ENCODE measurements at places on chromosomes 5 and 9.

- DNase-seq = no peak
These were observed 25.6 kb upstream of the GSN start for GRCh38 chr9:121242219-121242958.

DNA sequence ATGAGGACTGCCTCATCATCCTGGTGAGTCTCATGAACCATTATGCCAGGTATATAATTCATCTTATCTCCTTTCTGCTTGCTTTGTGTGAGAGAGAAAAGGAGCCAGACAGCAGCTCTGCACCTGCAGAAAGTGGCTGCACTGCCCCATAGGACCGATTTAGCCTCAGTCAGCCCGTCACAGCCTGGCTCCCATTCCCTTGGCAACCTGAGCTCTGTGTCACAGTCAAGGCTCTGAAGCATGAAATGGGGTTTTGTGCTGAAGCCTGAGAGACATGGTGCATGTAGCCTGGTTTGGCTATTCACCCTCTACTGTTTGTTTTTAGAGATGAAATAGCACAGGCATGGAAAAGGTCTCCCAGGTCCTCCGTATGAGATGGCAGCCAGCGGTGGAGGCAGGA lies 198.3 kb downstream of the KCTD16 start:
- no peak for DNase-seq

- no peak for DNase-seq
These were observed 121.2 kb upstream of the RANBP3L start for GRCh38 chr5:36422952-36423351.

- DNase-seq = no peak
These were observed 73.9 kb downstream of the ADAMTS2 start for GRCh38 chr5:179271428-179271734.

GRCh38 chr5:72328172-72328571 lies 8.0 kb downstream of the PTCD2 start:
- DNase-seq = peak; percentile 89

GRCh38 chr5:151815051-151815450 lies 43.3 kb downstream of the G3BP1 start:
- DNase-seq = no peak

GRCh38 chr5:132525299-132525724 lies 18.0 kb downstream of the IL5 start:
- no peak for DNase-seq

- DNase-seq = no peak
These were observed 4.9 kb upstream of the LRRC14B start for GRCh38 chr5:186091-187041.

DNA sequence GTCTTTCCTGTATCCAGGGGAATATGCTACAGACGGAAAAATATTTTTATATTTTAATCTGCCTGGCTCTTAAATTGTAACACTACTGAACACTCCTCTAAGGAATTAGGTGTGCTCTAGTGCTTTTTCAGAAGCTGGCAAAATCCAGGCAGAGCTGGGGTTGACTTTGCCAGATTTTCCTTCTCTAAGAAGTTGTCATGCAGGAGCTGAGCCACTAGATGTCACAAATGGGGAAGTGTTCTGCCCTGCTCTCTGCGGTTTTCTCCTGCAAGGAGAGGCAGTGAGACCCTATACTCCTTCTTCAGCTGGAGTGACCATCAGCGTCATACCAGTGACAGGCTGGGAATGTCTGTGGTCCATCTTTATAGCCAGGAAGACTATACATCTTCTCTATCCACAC lies 112.5 kb downstream of the HAPLN1 start:
- DNase-seq = peak; percentile 59

- peak; percentile 94 for DNase-seq
These were observed 20.7 kb upstream of the ZNF782 start for GRCh38 chr9:96874947-96875460.

DNA sequence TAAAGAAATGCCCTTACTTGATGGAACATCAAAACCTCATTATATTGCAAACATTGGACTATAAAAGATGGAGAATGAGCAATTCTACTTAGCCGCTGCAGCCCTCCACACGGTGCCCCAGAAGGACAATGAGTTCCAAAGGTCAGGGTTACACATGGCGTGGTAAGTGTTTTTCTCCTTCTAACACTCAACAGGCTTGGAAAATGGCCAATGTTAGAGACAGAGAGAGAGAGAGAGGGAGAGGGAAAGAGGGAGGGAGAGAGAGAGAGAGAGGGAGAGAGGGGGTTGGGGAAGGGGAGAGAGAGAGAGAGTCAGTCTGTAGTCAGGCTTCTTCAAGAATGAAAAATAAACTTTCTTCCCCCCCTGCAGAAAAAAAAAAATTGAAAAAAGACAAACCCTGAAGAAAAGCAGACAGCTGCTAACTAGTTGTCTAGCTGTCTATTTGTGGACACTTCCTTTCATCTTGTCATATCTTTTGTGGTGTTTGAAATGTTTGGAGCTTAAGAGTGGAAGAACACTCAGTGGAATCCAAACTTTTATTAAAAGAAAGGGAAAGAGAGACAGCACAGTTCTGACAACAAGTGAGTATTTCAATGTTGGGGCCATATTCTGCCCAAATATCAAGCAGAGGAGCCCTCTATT lies 324.8 kb downstream of the TMEM38B start:
- peak; percentile 8 for DNase-seq

GRCh38 chr5:115543365-115544042 lies 1.1 kb downstream of the FEM1C start:
- DNase-seq = no peak

DNA sequence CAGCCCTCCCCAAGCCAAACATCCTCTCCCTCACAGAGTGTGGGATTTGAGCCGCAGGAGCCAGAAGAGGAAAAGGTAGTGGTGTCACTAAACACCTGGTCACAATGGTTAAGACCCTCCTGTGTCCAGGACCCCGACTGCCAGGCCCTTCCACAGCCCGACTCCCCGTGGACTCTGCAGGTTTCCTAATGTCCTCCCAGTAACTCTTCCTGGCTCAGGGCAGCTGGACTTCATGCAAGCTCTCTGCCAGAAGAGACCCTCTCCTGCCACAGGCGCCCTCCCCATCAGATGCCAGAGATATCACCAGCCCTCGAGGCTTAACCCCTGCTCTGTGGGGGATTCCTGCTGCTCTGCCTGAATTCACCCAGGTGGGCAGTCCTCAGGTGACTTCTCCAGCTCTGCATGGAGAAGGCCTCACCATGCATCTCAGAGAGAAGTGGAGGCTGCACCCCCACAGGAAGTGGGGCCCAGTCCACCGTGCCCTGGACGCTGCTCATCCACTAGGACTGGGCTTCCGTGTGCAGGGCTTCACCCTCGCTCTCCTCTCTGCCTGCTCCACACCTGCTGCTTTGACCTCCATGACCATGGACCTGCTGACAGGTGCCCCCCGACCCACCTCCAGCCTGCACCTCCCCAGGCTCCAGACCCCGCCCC lies 111.2 kb downstream of the ADAMTS2 start:
- no peak for DNase-seq

- no peak for DNase-seq
These were observed 373.3 kb upstream of the FAM174A start for GRCh38 chr5:100161868-100162267.

GRCh38 chr9:32490601-32491000 lies 35.4 kb downstream of the RIGI start:
- no peak for DNase-seq

DNA sequence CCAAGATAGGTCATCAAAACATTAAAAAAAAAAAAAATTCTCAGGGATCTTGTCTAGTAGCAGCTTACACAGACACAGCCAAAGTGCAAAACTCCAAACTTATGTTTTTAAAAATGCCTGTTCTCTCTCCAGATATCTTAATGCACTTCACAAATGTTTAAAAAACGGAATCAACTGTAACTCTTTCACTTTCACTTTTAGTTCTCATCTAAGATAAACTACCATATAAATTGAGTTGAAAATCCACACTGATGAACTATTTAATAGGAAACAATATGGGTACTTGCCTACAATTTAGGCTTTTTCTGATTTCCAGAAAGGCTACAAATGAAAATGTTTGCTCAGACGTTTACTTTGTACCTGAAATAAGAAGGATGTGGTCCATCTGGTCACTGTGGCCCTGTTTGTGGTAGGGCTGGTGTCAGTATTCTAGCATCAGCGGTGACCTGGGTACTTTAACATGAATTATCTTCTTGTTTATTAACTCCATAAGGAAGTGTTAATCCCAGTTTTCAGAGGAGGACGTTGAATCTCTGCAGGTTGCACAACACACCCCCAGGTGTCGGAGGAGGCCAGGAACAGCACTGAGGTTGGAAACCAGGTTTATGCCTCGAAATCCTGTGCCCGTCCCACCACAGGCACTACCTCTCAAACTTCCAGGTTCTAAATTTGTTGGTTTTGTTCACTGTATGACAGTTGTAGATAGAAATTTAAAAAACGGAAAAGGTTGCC lies 13.3 kb upstream of the LPCAT1 start:
- no peak for DNase-seq

DNA sequence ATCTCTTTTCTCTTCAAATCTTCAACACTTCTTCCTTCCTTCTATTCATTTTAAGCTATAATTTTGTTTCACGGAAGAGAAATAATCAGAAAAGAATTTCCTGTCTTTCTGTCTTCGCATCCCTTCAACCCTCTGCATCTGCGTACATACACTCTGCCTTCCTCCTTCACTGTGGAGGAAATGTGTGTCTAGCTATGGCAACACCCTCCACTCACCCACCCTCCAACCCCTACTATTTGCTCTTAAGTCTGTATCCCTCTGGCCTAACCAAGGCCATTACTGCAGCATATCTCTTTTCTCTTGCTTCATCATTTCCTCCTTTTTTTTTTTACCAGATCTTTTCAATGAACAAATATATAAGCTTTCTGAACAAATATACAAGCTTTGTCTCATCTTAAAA lies 105.7 kb upstream of the NUDT12 start:
- no peak for DNase-seq

- no peak for DNase-seq
These were observed 709 bp downstream of the FANCG start for GRCh38 chr9:35079041-35079425.

- DNase-seq = no peak
These were observed 116.0 kb upstream of the LRRTM2 start for GRCh38 chr5:138990986-138991590.

GRCh38 chr5:117888688-117889087 lies 1099.7 kb downstream of the DTWD2 start:
- peak; percentile 14 for DNase-seq

GRCh38 chr5:1003296-1003937 lies 5.2 kb upstream of the NKD2 start:
- DNase-seq = peak; percentile 93

- DNase-seq = no peak
These were observed 21.4 kb downstream of the GARNL3 start for GRCh38 chr9:127285965-127286364.

DNA sequence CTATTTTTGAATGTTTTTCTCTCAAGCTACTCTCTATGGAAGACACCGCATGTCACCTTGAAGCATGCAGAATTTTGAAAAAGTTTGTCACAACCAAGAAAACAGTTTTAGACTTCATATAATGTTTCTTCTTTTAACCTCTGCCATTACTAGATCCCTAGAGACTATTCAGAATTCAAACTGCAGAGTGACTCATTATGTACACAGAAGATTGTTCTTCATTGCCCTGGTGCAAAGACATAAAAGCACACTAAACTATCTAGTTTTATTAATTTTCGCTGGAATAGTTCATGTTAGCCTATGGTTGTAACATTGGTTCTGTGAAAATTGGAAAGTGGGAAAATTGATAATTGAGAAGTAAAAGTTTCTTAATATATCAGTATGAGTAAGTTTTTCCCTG lies 18.4 kb downstream of the F2RL2 start:
- peak; percentile 22 for DNase-seq

DNA sequence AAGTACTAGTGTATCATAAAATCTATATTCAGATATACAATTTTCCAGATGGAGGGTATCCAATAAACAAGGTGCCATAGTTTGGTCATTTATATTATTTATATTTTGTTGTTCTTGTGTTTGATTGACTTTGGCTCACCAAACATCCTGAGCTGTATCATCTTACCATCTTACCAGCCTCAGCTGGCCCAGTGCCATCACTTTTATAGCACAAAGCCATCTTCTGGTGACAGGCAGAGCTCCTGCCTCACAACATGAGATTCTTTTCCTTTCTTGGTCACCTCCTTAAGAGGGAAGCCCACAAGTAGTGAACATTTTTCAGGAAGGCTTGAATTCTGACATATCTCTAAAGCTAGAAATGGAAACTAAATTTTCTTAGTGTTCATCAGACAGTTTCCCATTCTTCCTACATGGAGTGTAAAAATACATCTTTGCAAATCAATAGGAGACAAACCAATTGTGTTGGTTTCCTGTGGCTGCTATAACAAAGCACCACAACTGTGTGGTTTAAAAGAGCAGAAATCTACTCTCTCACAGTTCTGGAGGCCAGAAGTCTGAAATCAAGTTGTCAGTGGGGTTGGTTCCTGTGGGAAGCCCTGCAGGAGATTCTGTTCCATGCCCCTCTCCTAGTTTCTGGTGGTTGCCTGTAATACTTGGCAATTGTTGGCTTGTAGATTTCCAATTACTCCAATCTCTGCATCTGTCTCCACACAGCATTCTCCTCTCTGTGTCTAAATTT lies 341.8 kb downstream of the MAN2A1 start:
- peak; percentile 18 for DNase-seq

GRCh38 chr5:87079219-87079618 lies 188.5 kb upstream of the RASA1 start:
- no peak for DNase-seq

DNA sequence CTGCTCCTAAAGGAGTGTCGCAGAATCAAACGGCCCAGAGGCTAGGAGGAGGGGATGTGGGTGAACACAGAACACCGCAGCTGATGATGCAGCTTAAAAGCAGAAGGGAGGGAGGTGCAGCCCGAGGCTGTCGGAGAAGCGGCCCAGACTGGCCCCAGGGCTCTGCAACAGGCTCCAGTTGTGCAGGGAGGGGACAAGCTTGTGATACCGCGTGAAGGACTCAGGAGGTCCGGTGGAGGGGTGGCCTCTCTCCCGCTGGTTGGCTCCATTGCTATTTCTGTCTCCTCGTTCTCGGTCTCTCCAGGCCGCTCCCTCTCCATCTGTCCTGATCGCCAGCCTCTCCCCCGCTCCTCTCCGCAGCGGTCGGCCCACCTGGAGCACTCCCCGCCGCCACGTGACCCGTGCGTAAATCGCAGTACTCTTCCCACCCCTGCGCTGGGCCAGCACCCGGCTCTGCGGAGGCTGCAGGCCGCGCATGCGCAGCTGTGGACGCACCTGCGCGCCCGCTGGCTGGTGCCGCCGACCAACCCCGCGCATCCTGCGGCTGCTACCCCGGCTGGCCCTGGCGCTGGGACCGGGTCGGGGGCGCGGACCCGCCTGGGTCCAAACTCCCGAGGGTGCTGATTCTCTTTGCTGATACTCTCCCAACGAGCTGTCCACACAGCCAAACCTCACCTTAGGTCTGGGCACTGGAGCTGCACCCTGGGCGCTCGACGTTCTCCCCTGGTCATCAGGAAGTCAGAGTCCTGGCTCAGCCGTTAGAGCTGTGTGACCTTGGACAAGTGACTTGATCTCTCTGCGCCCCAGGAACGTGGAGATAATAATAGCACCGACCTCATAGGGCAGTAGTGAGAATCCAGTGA lies 3.7 kb upstream of the STXBP1 start:
- peak; percentile 62 for DNase-seq

DNA sequence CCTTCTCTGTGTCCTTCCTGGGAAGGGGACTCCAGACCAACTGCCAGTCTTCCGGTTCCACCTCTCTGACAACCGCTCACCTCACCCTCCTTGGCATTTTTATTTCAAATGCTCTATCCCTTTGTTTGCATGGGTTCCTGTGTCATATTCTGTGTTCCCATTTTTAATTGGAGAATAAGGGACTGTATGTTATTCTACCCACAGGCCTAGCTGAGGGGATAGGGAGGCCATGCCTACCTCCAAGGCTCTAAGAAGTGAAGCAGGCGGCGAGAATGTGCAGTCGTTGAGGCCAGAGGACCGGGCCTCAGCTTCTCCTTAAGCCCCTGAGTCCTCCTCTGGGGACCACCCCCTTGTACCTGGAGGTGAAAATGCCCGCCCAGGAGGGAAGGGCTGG lies 936 bp upstream of the WDR5 start:
- DNase-seq = no peak

- peak; percentile 49 for DNase-seq
These were observed at the start of gene CCNI2 for GRCh38 chr5:132746954-132747615. CCNI2 (plus strand) TSS chr5:132747426; CDS start chr5:132747496, 70 bp downstream.

All from MCF 10A (cell line).